ENCODE measurements at places on chromosomes 11 and 22. TPM values are rescaled to one million over a fixed set of nuclear protein-coding genes. Genes with fewer than 3 reads are reported as not detected.

DNA sequence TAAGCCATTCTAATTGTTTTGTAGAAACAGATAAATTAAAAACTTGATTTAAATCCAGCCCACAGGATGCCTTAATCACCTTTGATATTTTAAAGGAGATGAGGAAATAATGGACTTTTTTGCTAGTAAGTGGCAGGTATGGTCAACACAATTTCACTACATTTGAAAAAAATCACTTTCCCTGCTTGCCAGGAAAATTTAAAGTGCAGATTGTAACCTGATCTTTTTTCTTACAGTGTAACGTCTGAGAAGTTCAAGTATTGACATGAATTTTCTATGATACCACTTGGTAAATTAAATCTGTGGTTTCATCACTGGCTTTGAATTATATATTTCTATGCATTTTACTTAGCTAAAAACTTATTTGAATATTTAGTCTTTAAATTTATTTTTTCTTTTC is 65.3 kb downstream of the ARHGEF12 start:
- no peak for DNase-seq

DNA sequence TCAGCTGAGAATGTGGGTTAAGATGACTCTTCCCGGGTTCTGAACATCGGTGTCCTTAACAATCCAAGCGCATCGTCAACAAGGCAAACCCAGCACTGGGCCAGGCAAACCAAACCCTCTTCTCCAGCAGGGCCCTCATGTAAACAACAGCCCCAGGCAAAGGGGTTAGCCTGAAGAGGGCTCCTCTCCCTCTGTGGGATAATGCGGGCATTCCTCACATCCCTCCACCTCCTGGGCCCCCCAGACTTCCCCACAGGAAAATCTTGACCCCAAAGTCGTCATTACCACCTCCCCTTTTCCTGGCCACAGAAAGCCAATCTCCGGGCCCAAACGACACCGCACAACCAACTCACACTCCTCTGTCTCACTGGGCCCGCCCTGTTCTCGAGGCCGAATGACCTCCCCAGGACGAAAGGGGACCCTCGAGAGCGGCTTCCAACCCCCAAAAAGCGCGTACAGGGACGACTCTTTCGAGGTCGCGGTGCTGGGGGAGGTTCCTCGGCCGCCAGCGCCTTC is 566 bp downstream of the DDB1 start:
- no peak for DNase-seq

- no peak for DNase-seq
These were observed 81.7 kb downstream of the AMOTL1 start for GRCh38 chr11:94849839-94850238.

DNA sequence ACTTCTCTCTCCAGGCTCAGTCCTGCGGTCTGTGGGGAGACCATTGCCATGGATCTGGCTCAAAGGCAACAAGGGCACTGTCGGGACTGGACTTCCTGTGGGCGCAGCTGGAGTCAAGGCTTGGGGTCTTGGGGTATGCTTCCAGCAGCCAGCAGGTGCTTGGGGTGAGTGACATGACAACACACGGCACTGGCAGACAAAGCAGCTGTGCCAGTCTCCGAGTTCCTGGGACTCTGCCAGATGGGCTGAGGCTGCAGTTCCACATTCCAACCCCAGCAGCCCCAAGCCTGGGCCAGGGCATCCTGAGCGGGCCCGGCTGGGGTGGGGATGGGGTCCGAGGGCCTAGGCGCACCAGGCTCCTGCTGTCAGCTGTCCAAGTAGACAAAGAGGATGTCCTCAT is 12.3 kb downstream of the GUCD1 start:
- no peak for DNase-seq

GRCh38 chr11:83625336-83625735 is 339.2 kb upstream of the CCDC90B start:
- no peak for DNase-seq

DNA sequence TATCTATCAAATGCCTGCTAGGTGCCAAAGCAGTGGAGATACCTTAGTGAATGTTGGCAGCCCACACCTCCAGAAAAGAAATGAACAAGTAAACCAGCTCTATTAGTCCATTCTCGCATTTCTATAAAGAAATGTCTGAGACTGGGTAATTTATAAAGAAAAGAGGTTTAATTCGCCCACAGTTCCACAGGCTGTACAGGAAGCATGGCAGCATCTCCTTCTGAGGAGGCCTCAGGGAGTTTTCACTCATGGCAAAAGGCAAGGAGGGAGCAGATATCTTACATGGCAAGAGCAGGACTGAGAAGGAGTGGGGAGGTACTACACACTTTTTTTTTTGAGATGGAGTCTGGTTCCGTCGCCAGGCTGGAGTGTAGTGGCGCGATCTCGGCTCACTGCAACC is 18.7 kb upstream of the ZC3H12C start:
- no peak for DNase-seq

DNA sequence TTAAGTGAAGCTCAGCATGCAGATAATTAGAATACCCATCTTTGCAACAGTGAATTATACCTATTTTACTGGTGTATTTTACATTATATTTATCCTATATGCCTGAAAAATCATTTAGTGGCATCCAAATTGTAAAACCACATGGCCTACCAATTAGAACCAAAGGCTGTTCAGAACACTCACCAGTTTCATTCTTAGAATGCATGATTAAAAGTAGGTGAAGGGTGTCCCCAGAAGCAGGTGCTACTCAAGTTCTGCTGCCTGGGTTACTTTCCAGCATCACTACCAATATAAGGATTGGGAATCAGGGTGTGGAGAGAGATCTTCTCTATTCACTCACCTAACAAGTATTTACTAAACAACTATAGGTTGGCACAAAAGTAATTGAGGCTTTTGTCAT is 103.3 kb downstream of the SGSM3 start:
- no peak for DNase-seq

DNA sequence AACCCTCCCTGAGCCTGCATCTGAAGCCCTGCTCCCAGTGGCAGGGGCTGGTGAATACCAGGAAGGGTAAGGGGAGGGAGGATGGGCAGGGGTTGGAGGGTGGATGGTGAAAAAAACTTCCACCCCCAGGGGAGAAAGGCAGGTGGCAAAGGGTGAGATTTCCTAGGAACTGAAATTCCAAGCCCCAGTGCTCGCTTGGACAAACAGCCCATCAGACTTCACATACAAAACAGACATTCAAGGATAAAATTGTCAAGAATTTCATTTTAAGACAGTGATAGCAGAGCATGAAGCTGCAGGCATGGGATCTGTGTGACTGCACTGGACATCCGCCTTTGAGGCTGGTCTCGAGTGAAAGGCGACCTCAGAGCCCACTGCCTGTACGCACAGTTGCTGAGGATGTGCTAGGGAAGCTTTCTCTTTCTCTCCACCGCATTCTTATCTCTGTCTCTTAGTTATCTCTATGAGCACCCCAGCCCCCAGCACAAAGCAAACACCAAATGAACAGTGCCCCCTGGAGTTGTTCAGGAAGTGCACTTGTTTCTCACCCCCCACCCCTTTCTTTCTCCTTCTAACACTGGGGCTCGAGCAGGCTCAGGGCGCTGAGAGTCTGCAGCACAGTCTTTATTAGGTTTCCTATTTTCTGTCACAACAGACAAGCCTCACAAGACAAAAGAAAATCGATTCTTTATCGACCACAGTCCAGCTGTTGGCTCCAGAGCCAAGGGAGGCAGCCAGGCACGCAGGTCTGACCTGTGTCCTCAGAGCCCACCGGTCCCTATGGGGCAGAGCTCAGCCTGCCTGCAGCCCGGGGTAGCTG is 237.3 kb upstream of the NCAM1 start:
- DNase-seq: no peak

The SYT13 gene
- total RNA-seq: 22.4 TPM

The C11orf16 gene
- total RNA-seq: not detected

The UCP3 gene
- total RNA-seq: 2.4 TPM
